GM23248 (cell line): ENCODE measurements at places on chromosomes 1 and 21. TPM values are rescaled to one million over a fixed set of nuclear protein-coding genes. Genes with fewer than 3 reads are reported as not detected.

RIIAD1 gene
- total RNA-seq: not detected in 2 replicates

GSTM1 gene
- total RNA-seq: not detected in 2 replicates

GNAT2 gene
- total RNA-seq: not detected in 2 replicates

OR4F29 gene
- not detected in 2 replicates for total RNA-seq

HSD3B1 gene
- total RNA-seq: not detected in 2 replicates

ANXA9 gene
- total RNA-seq: not detected in 2 replicates

FAM151A gene
- total RNA-seq: not detected in 2 replicates

DMRTB1 gene
- not detected in 2 replicates for total RNA-seq

F11R gene
- 0.76 and 1.5 TPM in 2 replicates for total RNA-seq

DNA sequence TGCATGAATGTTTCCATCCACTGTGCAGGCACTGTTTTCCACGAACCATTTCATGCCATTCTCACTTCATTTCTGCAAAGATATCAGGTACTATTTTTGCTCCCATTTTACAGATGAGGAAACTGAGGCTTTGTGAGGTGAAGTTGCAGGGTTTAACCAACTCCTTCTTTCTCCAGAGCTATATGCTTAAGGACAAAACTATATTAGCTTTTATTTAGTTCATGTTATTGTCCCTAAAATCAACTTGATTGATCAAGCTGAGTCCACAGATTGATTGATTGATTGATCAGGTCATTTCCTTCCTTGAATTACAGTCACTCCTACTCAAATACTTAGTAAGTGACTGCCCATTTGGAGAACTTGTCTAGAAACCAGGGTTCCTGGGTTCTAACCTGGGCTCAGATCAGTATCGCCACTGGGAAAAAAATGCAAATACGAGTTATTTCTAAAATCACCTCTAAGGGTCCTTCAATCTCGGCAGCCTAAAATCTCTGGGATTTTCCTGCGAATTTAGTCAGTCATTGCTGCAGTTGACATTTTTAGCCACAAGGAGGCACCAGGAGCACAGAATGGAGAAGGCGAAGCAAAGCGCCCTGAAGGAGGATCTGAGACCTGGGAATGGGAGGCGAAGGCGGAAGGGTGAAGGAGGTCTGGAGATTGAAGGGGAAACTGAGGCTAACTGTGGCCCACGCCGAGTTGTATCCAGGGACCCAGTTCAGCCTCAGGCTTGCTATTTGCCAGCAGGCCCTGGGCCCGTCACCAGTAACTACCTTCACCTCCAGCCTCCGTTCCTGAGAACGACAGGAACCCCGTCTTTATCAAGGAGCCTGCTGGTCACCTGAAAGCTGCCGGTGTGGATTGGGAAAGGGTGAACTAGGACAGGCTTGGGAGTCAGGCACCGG, 14.3 kb upstream of the MUL1 start:
- peak; percentile 85 for DNase-seq

DNA sequence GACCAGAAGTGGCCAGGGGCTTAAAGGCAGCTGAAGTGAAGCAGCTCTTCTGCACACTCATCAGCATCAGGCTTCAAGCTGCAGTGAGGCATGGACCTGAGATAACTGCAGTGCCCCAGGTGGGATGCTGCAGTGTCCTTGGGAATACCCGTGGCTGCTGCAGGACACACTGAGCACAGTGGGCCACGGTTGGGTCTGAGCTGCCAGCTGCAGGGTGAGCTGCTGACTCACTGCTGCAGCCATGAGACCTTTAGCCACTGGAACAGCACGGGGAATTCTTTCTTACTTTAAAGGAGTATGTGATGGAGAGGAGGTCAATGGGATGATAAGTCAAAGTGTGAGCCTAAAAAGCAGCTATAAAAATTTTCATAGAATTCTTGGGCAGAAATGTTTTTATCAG, 102.1 kb downstream of the XCL2 start:
- DNase-seq: no peak

DNA sequence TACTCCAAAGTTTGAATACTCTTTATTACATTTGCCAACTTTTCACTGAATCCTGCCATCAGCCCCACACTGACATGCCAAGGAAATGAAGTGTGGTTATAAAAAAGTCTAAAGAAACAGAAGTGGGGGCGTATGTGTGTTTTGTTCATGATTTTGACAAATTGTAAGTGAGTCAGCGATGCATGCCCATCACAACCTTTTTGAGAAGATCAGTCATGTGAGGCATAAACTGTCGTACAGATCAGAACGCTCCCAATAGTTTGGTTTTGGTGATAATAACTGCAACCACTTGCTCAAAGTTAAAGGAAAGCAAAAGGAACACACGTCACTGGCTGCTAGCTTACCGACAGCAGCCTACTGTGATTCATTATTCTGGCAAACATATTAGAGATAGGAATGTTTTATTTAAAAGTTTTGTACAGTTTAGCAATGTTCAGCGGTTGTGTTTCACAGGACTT, 95.6 kb downstream of the RGS2 start:
- peak; percentile 81 for DNase-seq

- DNase-seq: no peak
Measured at GRCh38 chr1:34262023-34262853, 85.5 kb downstream of the C1orf94 start.

- peak; percentile 93 for DNase-seq
Measured at GRCh38 chr1:26378088-26378878, 5.7 kb upstream of the ZNF683 start.

- DNase-seq: peak; percentile 40
Measured at GRCh38 chr1:184050636-184051035, 894 bp upstream of the TSEN15 start.

- DNase-seq: no peak
Measured at GRCh38 chr21:41294548-41295231, 21.9 kb upstream of the FAM3B start.

GRCh38 chr1:61674221-61674620, 50.7 kb downstream of the TM2D1 start:
- DNase-seq: peak; percentile 20

GRCh38 chr1:23619299-23620188, 60.2 kb upstream of the ID3 start:
- DNase-seq: peak; percentile 54

GRCh38 chr1:31598980-31599379, 18.5 kb upstream of the HCRTR1 start:
- DNase-seq: no peak

GRCh38 chr1:99756598-99756997, 9.8 kb downstream of the FRRS1 start:
- DNase-seq: peak; percentile 75

GRCh38 chr1:160096274-160097116, 1.9 kb downstream of the IGSF8 start:
- DNase-seq: peak; percentile 90

DNA sequence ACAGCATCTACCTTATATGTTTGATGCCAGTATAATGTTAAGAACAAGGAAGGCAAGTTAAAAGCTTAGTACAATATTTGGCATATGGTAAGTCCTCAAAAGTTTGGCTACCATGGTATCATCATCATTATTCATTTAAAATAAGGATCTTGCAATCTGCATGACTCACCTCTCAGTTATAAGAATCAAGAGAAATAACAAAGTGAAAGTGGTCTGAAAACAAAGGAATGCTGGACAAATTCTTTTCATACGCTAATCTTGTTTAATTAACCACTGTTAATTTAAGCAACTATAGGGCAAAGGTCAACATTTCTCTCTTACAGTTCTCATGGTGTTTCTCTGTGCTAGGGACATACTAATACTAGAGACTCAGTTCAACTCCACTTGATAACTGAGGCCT, 13.0 kb upstream of the CLDN19 start:
- DNase-seq: peak; percentile 87

DNA sequence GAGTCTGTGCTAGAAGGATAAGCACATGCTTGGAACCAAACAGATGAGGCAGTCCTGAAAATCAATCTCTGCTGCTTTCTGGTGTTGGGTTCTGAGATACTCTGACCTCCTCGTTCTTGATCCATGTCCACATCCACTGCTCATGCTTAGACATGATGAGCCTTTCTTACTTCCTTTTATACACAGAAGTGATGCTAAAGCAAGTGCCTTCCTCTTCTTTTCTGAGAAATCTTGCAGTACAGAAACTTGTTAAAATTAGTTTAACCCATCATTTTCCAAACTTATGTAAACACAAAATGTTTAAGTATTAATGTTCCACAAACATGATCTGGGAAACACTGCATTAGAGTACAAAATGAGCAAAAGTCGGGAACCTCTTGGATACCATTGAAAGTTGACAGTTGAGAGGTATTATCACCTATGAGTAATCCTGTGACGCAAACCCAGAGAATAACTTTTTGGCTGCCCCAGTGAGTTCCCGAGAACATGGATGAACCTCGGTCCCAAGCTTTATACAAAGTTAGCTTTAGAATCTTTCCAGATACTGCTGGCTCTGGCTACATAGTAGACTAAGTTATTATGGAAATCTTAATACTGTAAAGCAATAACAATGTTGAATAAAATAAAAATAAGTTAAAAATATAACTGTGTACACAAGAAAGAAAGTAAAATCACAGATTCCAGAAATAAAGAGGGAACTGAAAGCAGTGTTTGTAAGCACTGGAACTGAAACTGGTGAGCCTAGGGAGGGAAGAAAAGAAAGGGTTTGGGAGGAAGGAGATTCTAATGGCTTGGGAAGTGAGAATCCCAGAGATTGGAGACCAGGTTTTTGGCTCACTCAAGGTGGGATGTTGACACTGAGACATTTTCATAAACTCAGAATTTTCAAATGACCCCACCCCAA, 429.3 kb upstream of the RUNX1 start:
- DNase-seq: no peak

DNA sequence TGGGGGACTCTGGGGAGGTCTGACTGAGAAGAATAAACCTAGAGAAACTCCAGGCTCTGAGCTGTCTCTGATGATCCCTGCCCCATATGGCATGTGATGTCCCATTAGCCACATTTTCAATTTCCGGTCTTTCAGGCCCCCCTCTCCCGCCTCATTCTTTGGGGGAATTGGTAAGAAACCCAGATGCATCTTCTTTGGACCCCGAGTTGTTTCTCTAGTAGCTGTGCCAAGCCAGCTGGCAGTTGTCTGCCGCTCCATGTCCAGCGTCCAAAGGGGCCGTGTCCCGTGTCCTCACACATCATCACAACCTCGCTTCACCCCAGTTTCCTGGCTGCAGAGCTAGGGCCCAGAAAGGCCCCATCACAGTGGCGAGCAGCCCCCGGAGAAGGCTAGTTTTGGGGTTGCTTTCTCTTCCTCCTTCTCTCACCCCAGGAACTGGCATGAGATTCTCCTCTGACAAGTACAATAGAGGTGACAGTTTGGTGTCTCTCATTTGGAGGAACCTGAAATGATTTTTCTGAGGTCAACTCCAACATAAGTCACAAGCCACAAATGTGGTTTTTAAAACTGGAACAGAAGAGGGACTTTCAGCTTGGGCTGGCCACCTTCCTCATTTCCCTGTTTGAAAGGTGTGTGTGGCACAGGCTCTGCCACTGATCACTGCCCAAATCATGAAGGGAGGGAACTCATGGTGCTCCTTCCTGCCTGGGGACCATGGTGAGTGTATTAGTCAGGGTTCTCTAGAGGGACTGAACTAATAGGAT, 6.4 kb upstream of the GPR157 start:
- no peak for DNase-seq

- DNase-seq: no peak
Measured at GRCh38 chr21:15759469-15759868, 29.7 kb downstream of the USP25 start.

- peak; percentile 96 for DNase-seq
Measured at GRCh38 chr1:208207388-208208131, 36.6 kb downstream of the PLXNA2 start.

DNA sequence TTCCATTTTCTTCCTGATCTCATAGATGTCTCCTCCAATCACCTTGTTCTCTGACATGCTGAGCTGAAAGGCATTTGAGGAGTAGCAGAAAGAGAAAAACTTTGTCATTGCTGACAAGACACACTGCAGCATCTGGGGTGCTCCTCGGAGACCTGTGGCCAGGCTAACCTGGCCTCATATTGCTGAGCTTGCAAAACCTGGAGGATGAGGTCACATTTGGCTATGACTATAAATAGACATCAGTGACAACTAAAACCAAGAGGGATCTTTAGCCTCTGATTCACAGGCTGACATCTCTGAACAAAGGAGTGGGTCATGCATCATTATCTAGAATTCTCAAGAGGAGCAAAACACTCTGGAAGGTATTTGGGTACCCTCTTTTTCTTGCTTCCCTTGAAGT, 83.7 kb downstream of the PROX1 start:
- no peak for DNase-seq
